ENCODE measurements at places on chromosomes 1 and 21. TPM values are rescaled to one million over a fixed set of nuclear protein-coding genes. Genes with fewer than 3 reads are reported as not detected.

AMY1A gene
- not detected for total RNA-seq

ATP1B1 gene
- total RNA-seq = 110 TPM

GBP4 gene
- 0.83 TPM for total RNA-seq

COL11A1 gene
- not detected for total RNA-seq

ATF3 gene
- 10.2 TPM for total RNA-seq

SPATA45 gene
- not detected for total RNA-seq
